ENCODE measurements at places on chromosomes 6 and 20.

GRCh38 chr20:52438326-52438963 lies 246.9 kb upstream of the ZFP64 start:
- no peak for DNase-seq

DNA sequence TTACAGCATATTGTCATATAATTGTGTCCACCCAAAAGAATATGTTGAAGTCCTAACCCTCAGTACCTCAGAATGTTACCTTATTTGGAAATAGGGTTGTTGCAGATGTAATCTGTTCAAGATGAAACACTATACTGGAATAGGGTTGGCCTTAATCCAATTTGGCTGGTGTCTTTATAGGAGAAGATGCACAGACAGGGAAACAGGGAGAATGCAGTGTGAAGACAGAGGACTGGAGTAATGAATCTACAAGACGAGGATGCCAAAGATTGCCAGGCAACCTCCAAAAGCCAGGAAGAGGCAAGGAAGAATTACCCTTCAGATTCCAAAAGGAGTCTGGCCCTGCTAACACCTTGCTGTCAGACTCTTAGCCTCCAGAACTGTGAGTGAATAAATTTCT lies 482.9 kb downstream of the PTPRT start:
- no peak for DNase-seq

- no peak for DNase-seq
Measured at GRCh38 chr20:4681991-4682401, 39.7 kb upstream of the PRND start.

DNA sequence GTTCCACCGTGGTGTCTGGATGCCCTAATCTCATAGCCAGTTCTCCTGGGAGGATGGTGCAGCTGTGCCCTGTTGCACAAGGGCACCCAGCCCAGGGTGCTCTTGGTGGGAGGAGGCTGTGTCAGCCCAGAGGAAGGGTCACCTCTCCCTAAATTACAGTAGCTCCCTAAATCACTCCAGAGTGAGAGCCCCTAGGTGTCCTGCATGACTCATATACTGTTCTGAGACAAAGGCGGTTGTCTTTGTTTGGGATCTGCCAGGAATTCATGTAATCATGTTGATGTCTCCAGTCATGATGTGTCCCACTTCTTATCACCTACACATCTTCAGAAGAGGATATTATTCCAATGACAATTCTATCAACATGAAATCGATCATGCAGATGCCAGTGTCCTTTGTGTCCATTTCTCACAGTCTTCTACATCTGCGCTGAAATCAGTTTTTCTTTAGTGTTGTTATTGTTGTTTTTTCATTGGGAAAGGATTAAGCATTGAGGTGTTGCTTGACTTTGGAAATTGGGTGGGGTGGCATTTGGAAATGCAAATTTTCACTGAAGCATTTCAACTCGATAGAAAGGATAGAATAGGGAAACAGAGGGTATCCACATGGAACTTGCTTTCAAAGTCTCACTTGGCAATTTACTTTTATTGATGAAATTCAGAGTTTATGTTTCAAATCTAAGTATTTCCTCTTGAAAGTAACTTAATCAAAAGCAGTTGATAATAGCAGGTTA lies 19.5 kb downstream of the PERP start:
- DNase-seq = no peak

GRCh38 chr6:156154896-156155295 lies 622.3 kb upstream of the ARID1B start:
- no peak for DNase-seq

- DNase-seq = peak; percentile 19
Measured at GRCh38 chr6:21885532-21886114, 292.1 kb downstream of the SOX4 start.

GRCh38 chr20:9918348-9918747 lies 79.5 kb upstream of the PAK5 start:
- DNase-seq = no peak

DNA sequence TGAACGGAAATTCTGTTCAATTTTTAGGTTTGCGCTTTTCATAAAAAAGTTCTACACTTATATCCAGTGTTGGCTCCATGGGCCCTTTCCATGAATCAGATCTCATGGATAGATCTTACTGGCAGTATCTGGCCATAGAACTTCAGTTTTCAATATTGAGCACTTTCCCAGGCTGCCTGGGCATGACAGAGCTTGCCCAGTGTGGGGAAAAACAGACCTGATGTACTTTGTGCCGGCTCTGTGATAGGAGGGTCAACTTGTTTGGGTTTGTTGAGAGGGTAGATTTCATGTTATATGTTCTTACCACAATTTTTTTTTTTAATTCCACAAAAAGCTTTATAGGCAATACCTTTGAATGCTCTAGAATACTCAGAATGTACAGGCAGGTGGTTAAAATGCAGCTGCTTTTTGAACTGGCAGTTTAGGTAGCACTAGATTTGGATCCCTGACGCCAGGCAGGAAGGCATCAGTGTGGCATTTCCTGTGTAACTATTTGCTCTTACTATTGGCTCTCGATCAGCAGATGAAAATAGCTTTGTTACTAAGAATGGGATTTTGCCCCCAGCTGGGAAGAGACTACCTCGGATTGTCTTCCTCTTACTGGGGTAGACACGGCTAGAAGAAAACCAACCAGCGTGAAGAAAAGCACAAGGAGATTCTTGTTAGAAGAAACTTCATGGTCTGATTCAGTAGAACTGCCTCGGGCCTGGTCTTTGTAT lies 404.9 kb upstream of the SOX4 start:
- no peak for DNase-seq

DNA sequence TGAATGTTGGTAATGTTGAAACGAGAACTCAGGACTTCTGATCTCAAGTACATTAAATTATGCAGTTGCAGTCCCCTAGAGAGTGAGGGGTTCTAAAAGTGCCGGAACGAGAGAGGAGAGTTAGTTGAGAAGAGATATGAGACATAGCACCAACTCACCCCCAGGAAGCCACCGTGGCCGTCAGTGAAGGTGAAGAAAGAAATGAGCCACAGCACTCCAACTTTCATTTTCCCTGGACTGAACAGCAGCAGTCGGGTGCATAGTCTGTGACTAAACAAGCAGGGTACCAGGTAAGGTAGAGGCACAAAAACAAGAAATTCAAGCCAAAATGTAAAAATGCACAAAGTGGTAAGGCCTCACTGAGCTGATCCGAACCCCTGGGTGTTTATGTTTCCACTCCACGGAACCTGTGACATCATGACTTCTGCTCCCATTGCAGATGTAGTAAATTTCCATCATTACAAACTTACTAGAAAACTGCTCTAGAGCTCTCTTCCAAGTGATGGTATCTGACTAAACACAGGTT lies 13.2 kb downstream of the ADGRF1 start:
- DNase-seq = no peak

- no peak for DNase-seq
Measured at GRCh38 chr6:151196555-151196954, 43.2 kb upstream of the AKAP12 start.

DNA sequence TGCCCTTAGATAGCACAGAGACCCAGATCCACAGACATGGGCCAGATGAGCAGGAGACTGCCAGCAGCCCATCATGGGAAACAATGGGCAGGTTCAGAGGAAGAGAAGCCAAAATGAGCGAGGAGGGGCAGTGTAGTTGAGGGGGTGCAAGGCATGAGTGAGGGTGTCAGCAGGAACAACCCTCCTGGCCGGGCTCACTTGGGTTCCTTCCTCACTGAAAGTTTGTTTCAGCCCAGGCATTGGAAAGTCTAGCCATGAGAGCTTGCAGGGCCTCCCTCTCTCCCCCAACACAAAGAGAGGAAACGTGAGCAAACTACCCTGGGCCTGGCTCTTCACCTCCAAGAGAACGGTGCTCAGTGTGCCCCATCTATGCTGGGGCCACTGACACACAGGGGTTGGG lies 48.0 kb downstream of the CDH26 start:
- no peak for DNase-seq

DNA sequence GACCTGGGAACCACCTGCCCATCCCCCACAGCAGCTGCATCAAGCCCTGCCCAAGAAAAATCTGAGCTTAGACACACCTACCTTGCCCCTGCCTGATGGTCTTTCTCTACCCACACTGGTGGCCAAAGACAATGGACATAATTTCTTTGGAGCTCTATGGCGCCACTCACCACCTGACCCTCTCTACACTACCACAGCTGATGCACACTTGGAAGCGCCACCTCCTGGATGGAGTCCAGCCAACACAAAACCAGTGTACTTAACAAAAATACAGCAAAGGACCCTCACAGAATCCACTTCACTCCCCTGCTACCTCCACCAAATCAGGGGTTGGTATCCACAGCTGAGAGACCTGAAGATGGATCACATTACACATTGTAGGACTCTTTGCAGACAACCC lies 39.7 kb upstream of the CLVS2 start:
- no peak for DNase-seq

DNA sequence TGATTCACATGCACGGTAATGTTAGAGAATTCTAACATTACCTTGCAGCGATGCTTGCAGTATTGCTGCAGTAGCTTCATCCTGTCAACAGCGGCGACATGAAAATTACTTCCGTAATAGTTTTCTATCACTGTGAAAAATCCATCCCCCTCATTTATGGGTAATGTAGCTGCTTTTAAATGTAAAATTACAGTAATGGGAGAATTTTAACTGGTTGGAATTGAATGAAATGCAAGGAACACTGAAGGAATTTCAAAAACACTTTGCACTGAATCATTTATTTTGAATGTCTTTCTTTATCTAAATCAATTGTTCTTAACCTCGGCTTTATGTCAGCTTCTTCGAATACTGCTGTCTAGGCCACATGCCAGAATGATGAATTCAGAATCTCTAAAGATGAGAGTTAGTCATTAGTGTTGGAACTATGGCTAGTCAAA lies 102.4 kb upstream of the HIVEP1 start:
- no peak for DNase-seq

DNA sequence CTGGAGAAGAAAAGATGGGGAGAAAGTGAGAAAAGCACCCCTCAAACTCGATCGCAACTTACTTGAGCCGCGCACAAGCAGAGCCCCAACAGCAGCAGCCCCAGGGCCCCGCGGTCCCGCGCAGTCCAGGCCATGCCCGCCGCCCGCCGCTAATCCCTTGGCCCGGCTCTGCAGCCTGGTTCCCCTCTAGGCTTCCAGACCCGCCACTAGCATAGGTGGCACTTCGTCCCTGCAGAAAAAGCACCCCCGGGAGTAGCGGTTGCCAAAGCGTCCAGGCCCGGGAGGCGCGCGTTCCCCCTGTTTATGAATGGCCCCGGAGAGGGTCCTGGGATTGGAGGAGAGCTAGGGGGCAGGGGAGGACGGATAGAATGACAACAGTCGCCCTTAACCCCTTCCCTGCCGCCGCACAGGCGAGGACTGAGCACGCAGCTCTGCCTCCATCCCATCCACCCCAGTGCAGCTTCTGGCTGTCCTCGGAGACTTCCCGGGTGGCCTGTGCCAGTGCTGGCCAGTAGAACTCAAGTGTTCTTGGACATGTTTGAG lies 19.9 kb downstream of the COL9A1 start:
- DNase-seq = peak; percentile 17

DNA sequence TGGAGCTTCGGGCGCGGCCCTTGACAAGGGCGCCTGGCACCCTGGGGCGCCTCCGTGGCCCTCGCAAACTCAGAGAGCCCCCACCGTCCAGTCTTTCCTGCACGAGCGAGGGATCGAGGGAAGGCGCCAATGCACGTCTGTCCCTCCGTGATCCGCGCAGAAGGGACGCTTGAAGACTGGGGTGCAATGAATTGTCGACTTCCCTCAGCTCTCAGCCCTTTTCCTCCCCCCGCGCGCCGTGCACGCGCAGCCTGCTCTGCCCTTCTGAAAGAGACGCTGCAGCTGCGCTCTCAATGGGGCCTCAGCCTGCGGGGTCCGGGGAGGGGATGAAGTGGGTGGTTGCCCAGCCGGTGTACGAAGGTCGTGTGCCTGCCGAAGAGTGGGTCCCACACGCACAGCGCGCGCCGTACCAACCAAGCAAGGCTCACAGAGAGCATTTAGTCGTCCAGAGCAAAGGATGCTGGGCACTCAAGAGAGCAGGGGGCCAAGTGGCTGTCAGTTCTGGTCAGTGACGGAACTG lies 5.5 kb upstream of the SOX4 start:
- peak; percentile 51 for DNase-seq

DNA sequence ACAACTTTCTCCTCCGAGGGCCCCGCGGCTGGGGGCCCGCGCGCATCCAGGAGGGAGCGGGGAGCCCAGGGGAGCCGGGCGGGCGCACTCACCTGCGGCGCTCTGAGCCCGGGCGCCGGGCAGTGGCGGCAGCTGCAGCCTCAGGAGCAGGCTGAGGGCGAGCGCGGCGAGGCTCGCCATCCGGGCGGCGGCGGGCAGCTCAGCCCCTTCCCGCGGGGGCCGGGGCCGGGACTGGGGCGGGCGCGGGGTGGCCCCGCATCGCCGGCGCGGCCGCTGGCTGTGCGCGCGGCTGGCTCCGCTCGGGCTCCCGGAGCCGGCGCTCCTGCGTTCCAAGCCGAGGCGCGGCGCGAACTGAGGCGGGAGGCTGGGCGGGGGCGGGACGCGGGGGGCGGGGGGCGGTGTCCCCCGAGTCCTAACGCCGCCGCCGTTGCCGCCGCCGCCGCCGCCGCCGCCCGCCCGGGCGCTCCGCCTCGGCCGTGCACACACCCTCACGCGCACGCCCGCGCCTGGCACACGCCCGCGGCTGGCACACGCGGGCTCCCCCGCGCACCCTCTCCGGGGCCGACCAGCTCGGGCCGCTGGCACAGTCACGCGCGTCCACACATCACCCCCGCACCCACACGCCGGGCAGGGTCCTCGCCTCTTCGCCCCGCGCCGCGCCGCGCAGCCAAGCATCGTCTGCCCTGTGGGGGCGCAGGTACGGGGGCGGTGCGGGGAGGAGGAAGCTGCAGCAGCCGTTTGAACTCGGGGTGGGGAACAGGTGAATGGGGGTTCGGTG lies at the start of gene PTPRT:
TSS of gene PTPRT (minus strand) at position 353 of the 778 bp plus-strand sequence. CDS start at position 180, 173 bp downstream.
- DNase-seq = peak; percentile 13

GRCh38 chr20:62428002-62428372 lies 648 bp upstream of the RBBP8NL start:
- no peak for DNase-seq

DNA sequence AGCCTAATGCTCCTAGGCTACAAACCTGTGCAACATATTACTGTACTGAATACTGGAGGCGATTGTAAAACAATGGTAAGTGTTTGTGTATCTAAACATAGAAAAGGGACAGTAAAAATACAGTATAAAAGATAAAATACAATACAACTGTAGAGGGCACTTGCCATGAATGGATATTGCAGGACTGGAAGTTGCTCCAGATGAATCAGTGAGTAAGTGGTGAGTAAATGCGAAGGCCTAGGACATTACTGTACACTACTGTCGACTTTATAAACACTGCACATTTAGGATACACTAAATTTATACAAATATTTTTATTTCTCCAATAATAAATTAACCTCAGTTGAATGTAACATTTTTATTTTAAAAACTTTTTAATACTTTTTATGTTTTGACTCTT lies 485.0 kb downstream of the MMUT start:
- no peak for DNase-seq

DNA sequence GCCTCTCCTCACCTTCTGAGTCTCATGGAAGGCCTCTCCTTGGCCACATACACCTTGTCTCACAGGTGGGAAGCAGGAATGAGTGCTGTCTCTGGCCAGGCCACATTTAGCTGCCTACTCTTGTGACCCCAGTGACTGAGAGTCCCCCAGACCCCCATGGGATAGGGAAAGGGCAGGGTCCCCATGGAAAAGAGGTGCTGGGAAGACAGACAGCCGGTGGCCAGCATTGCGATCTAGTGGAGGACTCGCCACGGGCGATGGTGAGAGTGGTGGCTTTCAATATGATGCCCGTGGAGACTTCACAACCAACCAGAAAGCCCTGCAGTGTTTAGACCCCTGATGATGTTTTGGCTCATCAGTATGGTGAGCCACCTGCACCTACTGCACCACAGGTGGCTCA lies 19.8 kb downstream of the MANBAL start:
- no peak for DNase-seq

Measured in progenitor cell of endocrine pancreas (in vitro differentiated cells).